ENCODE measurements at places on chromosomes 1 and 21.

DNA sequence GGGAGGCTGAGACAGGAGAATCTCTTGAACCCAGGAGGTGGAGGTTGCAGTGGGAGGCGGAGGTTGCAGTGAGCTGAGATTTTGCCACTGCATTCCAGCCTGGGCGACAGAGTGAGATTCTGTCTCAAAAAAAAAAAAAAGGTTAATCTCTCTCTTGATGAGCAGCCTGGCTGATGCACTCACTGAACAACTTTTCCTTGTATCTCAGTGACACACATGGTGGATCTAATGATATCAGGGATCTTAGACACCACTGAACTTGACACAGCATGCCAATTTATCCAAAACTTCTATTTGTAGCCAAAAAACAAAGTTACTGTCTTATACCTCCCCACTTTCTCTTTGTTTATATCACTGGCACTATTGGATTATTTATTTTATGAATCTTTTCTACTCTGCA lies 16.2 kb downstream of the RHBDL2 start:
- no peak for DNase-seq

GRCh38 chr1:185368313-185368855 lies 51.3 kb upstream of the IVNS1ABP start:
- no peak for DNase-seq

- DNase-seq = no peak
These were observed 46.9 kb downstream of the PTP4A2 start for GRCh38 chr1:31891280-31891679.

- DNase-seq = no peak
These were observed 42.6 kb downstream of the PCSK9 start for GRCh38 chr1:55081905-55082296.

DNA sequence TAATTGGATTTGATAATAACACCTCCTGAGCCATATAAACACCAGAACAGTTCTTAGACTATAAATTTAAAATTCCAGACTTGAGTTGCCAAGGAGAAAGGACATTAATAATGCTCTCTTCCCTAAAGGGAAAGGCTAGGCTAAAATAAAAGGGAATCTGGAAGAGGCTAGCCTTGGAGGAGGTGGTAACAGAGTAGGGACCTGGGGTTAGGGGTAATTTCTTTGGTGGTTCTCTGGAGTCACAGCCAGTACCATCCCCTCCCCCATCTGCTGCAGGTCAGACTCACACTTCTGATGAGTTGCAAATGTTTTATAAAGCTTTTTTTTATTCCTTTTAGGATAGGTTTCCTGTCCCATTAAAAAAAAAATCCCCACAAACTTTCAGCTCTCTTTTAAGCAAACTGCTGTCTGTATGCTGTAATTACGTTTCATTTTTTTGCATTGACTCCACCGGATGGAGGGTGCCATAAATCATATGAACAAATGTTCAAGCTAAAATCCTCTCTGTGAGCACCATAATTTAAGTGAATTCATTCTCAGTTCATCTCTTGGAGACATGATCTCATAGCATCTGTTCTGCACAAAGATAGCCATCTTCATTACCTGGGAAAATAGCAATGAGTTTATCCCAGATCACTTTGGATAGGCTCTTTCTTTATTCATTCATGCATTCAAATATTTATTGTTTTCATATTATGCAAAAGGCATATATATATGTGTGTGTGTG lies 379.6 kb downstream of the TTLL7 start:
- peak; percentile 4 for DNase-seq

DNA sequence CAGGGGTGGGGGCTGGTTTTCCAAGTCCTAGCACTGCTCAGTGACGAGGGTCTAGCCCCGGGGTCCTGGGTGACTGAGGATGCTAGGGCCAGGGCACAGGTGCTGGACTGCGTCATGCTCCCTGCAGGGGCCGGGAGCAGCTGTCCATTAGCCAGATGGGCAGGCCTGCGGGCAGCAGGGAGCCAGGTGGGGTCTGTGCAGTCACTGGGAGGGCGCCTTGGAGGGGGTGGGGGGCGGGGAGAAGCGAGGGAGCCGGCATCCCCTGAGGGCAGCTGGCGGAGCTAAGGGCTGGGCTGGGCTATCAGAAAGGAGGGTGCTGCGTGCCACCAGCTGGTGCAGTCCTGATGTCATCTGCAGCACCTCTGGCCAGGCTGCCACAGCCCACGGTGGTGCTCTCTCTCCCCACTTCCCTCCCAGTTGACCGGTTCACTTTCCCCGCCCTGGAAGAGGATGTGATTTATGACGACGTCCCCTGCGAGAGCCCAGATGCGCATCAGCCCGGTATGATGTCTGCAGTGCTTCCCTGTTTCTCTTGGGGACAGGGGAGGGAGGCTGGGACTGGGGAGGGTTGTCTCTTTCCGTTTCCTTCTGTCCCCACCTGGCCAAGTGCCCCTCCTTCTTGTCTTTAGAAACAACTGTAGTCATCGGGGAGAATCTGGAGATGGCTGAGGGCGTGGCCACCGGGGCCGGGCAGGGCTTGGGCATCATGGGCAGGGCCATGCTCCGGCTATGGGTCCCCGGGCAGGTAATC lies 63.8 kb downstream of the ARHGEF10L start:
- DNase-seq = peak; percentile 84

GRCh38 chr1:111174070-111174469 lies 26.4 kb downstream of the DENND2D start:
- no peak for DNase-seq

DNA sequence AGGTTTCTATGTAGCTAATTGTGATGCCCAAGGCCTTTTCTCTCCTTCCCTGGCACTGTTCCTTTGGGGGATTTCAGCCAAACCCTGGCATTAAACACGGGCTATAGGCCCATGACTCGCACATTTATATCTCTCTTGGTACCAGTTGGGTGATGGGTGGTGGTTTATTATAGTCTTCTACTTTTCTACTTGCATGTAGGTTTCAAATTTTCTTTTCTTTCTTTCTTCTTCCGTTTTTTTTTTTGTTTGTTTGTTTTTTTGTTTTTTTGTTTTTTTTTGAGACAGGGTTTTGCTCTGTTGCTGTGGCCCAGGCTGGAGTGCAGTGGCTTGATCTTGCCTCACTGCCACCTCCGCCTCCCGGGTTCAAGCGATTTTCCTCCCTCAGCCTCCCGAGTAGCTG lies 1.1 kb downstream of the IL10RB start:
- no peak for DNase-seq

DNA sequence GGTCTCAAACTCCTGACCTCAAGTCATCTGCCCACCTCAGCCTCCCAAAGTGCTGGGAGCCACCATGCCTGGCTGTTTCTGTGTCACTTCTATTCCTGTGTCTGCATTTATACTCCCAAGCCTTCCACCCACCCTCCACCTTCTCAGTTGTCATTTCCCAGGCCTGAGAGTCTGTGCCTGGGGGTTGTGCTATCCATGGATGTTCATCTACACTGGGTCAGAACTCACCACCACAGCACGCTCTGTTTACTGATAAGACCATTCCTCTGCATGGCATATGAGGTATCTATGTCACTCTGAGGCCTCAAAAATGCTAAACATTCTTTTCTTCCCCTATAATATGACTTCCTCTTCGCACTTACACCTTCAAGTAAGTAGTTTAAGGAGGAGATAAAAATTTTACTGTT lies 6.1 kb downstream of the NENF start:
- DNase-seq = no peak

GRCh38 chr21:29296446-29296845 lies 2.3 kb upstream of the BACH1 start:
- DNase-seq = no peak

GRCh38 chr1:33119532-33120217 lies 38.7 kb downstream of the AZIN2 start:
- no peak for DNase-seq

DNA sequence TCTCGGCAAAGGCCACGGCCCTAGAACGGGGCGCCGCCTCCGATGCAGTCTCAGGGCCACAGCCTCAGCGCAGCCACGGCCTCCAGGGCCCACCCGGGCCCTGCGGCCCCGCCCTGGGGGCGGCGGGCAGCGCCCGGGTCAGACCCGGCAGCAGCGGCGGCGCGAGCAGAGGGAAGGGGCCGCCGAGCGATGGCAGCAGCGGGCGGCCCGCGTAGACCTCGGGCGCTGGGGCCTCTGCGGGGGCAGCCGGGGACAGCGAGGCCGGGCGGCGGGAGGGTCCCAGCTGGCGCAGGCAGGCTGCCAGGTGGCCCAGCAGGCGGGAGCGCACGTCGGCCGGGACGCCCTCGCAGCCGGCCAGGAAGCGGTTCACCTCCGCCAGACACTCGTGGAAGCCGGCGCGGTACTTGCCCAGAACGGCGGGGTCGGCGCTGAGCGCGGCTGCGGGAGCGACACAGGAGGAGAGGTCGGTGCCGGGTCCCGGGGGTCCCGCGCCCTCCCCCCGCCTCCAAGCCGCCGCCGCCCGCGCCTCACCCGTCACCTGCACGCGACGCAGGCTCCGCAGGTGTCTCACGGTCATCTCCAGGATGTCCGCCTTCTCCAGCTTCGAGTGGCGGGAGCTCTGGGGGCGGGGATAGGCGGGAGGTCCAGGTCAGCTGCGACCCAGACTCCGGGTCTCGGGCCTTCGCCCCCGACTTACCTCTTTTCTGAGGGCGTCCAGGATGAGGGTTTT lies 737 bp downstream of the HES4 start:
- DNase-seq = no peak

GRCh38 chr21:25115021-25115420 lies 492.3 kb downstream of the MRPL39 start:
- no peak for DNase-seq

DNA sequence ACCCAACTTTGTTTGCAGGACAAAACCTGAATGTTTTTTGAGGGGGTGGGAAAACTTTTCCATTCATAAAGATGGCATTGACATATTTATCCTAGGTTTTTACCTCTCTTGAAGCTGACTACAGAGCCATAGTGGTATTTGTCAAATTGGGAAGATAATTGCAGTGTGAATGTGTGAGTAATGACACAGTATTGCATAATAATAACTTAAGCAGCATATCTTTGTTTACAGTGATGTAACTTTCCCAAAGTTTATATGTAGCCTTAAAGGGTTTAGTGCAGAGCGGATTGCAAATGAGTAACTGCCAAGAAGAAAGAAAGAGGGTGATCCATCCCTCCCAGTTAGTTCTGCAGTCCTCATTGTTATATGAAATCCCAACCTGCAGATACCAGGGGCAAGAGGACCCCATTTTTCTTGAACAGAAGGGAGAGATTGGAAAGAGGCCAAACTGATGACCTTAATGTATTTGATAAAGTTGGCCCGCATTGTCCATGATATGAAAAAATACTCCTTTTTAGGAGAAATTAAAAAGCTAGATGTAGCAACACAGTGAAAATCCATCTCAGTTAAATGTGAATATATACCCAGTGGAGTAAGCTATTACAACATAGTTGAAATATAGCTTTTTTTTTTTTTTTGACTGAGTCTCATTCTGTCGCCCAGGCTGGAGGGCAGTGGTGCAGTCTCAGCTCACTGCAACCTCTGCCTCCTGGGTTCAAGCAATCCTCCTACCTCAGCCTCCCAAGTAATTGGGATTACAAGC lies 23.7 kb upstream of the NFIA start:
- no peak for DNase-seq

GRCh38 chr1:203378556-203379245 lies 27.8 kb upstream of the FMOD start:
- no peak for DNase-seq

GRCh38 chr1:102967786-102968185 lies 140.5 kb downstream of the COL11A1 start:
- DNase-seq = no peak

DNA sequence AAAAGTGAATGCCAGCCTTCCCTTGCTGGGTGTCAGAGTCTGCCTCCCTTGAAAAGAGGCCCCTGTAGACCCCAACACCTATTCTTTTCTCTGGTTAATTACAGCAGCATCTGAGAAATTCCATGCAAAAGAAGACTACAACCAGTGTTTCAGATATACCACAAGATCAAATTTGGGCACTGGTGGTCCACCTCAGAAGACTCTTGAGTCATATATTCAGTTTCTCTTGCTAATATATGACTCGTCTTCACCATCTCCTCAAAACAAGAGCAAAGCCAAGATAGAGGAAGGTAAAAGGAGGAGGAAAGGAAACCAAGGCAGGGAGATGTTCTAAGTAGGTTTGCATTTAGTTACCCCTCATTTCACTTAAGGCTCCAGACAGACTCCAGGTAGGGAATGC lies 259.9 kb downstream of the ZNF648 start:
- DNase-seq = no peak

DNA sequence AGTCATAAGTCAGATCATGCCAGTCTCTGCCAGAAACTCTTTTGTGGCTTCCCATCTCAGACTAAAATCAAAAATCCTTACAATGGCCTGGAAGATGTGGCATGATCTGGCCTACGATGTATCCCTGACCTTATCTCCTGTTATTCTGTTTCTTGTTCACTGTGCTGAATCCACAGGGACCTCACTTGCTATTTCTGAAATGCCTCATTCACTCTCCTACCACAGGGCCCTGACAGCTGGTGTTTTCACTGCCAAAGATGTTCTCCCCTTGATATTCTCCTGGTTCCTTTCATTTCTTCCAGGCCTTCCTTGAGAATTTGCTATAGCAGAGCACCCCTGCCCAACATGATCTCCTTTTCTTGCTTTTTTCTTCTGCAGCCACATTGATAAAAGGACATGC lies 1.7 kb downstream of the DNALI1 start:
- DNase-seq = no peak

GRCh38 chr1:208136459-208137182 lies 107.6 kb downstream of the PLXNA2 start:
- no peak for DNase-seq

GRCh38 chr1:14689996-14690615 lies 91.6 kb downstream of the KAZN start:
- DNase-seq = no peak

DNA sequence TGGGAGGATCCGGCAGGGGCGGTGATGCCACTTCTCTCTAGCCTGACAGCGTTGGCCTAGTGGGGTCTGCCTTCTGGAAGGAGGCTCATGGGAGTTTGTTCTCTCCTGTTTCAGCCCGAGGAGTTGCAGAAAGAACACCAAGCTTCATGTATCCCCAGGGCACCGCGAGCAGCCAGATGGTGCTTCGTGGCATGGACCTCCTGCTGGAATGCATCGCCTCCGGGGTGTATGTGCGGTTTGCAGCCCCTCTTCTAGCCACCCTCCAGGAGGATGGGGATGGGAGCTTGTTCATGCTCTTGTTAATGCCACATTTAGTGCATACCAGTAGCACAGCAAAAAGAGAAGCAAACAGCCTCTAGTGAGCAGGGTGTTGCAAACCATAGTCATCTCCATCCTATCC lies 74.9 kb upstream of the CNTN2 start:
- DNase-seq = no peak

GRCh38 chr1:148292915-148293314 lies 140.8 kb upstream of the NBPF11 start:
- no peak for DNase-seq

- no peak for DNase-seq
These were observed 18.9 kb upstream of the IGSF5 start for GRCh38 chr21:39726133-39726532.

GRCh38 chr1:7680207-7680954 lies 90.7 kb upstream of the VAMP3 start:
- no peak for DNase-seq

DNA sequence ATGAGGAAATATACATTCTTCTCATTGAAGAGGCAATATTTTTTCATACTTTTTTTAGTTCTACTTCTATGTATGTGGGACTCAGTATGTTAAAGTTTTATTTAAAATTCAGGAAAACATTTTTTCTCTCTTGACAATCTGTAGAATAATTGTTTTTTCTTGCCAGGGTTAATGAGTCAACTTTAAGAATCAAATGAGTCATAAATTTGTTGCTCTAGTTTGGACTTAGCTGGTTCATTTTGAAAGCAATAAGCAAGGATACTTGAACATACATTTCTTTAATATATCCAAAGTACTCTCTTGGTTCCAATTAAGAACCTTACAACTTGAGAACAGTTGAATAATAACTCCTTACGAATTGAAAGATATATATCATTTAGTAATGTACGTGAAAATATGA lies 1145.3 kb upstream of the B3GALT2 start:
- DNase-seq = no peak

GRCh38 chr1:50369830-50370229 lies 53.4 kb downstream of the DMRTA2 start:
- peak; percentile 2 for DNase-seq
